ENCODE measurements at places on chromosomes 3 and 15. TPM values are rescaled to one million over a fixed set of nuclear protein-coding genes. Genes with fewer than 3 reads are reported as not detected.

- no peak for DNase-seq
These were observed 48.5 kb downstream of the HACD2 start for GRCh38 chr3:123536153-123536895.

GRCh38 chr3:154954757-154955156, 125.4 kb upstream of the MME start:
- no peak for DNase-seq

DNA sequence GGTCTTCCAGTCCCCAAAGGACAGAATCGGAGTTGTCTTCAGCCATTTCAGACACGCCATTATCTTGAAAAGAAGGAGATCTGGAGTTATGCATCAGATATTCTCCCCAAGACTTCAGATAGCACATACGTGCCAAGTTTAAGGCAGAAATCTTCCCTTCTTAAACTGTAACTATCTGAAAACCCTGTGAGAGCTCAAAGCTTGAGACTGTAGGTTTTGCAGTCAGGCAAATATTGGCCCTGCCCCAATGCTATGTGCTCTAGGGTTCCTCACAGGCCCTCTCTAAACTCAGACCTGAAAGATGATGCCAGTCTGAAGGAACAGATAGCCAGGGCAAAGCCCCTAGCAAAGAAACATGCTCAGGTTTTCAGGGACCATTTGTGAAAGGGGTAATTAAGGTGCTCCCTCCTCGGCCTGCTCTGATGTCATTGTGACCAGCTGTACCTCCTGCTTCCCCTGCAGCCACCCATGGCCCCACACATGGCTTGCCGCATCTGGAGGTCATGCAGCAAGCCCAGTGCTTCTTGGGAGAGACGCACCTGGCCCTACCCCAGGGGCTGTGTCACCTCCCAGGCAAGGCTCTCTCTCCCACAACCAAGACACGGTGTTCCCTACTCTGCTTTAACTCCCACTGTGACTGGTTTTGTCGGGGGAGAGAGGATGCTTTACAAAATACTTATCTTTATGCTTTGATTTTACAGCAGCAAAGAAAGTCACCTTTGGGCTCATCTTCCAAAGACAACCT, 53.4 kb upstream of the POMGNT2 start:
- no peak for DNase-seq

DNA sequence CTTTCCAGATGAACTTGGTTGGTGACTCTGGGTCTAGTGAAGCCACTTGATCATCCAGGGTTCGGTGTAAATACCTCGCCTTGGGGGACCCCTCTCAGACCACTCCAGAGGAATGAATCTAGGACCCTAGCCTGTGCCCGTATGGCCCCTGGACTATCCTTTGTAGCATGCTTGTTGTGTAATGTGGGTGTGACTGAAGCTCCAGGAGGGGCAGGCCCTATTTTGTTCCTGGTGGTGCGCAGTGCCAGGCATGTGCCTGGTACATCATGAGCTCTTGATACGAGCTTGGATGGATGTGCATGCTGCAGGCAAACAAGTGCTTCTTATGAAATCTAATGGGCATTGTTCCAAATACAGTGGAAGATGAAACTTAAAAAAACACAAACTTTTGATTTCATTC, 82.8 kb downstream of the EBLN2 start:
- no peak for DNase-seq

DNA sequence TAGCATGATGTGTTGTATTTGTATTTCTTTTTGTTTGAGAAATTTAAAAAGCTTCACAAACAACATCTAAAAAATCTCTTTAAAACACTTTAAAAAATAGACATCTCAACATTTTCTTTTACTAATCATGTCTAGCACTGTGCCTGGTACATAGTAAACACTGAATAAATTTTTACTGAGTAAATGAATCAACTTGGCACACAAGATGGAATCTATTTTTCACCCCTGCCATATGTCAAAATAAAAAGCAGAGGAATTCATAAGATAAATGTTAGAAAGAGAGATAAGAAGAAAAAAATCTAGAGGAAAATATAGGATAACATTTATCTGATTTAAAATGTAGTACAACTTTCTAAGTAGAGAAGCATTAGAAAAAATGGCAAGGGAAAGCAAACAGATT, 8.6 kb upstream of the GOLIM4 start:
- DNase-seq, result no peak

Gene TERC
- total RNA-seq, result 70.0 TPM
